ENCODE measurements at places on chromosomes 11 and 22.

DNA sequence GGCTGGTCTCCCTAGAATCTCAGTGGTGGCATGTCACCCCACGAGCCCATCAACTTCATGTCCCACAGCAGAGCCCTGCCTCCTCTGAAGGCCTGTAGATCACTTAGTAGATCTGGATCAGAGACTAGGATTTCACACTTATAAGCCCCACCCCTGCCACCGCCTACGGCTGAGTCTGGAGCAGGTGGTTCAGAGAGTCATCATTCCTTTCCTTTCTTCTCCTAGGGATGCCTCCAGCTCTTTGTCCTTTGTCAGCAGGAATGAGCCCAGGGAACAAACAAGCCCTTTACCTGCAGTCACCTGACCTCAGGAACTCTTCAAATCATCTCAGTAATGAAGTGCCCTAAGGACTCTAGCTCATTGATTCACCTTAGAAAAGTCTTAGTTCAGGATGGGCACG lies 37.8 kb downstream of the SCGB1A1 start:
- DNase-seq = peak; percentile 34

DNA sequence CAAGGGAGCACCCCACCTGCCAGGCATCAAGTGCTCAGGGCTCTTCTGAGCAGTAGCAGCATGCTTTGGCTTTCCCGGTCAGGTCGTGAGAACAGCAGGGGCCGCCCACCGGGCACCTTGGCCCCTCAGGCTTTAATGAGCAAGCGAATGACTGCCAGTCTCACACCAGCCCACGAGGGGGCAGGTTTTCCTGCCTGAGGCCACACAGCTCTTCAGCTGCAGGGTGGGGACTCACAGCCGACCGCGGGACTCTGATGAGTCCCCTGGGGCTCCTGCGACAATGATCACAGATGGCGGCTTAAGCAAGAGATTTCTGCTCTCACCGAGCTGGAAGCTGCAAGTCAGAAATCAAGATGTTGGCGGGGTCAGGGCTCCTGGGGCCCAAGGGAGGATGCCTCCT lies 14.3 kb upstream of the FGF19 start:
- DNase-seq = peak; percentile 50

- DNase-seq = no peak
These were observed 7.7 kb downstream of the BLID start for GRCh38 chr11:122108192-122108799.

DNA sequence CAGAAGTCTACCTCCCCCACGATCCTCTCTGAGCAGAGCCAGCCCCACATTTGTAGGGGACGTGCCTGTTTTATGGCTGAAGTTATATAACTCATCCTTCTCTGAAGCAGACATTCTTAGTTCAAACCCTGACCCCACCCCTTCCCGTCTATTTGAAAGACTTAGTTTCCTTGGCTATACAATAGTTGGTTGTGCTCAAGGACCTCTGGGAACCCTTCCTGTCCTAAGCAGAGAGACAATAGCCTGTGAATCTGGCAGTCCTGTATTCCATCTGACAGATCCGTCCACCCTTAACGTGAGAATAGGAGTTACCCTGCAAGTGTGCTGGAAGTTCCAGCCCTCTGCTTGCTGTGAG lies 75.2 kb downstream of the MN1 start:
- DNase-seq = no peak

- DNase-seq = peak; percentile 66
These were observed 1.3 kb upstream of the ESAM start for GRCh38 chr11:124763156-124763947.

GRCh38 chr11:93728792-93729128 lies 12.5 kb downstream of the TAF1D start:
- no peak for DNase-seq

Measured in DMS79 (cell line).